ENCODE measurements at places on chromosomes 5 and 9.
A peak's percentile ranks its signal among the peaks of the same experiment; 100 is the strongest.

DNA sequence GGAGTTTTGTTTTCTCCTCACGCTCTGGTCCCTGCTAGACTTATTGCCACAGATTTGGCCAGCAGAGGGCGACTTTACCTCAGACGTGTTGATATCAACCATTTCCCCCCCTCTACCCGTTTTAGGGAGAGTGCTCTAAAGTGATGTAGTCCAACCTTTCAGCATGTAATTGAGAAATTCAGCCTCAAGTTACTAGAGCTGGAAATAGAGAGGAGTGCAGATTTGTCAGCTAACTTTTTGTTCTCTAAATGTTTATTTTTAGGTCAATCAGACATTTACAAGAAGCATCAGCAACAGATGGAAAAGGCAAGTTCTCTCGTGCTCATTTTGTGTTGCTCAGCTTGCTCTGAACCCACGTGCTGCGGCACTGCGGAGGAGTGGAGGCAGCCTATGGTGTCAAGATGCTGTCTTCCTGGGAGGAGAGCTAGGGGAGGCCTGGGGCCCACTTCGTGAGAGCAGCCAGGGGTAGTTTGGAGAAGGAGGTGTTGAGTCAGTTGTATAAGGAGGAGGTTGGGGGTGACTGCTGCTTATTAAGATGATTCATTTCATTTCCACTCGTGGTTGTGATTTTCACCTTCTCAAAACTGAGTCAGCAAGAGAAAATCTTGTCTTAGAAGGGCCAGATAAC is 53.6 kb downstream of the GPR107 start:
- peak; percentile 87 for DNase-seq

GRCh38 chr9:130304116-130304515 is 38.6 kb downstream of the HMCN2 start:
- DNase-seq, result no peak

- DNase-seq, result no peak
Observed at GRCh38 chr9:15101095-15101494, 190.9 kb upstream of the FREM1 start.

GRCh38 chr9:114410910-114411309 is 23.1 kb upstream of the AKNA start:
- DNase-seq, result no peak

GRCh38 chr5:52988335-52989024 is 672 bp upstream of the ITGA2 start:
- DNase-seq, result no peak

DNA sequence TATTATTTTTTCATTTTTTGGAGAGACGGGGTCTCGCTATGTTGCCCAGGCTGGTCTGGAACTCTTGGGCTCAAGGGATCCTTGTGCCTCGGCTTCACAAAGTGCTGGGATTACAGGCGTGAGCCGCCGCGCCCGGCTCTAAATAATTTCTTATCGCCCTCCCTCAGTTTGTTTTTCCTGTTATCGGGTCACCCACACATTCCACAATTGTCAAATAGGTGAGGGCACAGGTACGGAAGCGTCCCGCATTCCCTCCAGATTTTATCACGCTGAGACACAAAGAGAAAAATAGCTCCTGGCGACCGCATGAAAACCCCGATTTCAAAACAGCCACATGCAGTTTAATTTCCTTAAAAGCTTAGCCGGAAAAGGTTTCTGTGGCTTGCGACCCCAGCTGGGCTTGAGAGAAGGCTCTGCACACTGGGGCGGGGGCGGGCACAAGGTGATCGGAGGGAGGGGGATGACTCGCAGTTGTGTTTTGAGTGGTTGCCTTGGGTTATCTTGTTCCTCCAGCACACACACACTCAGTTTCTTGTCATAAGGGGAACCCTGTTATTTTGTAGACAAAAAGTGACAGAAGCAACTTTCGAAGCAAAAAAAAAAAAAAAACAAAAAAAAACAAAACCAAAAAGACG is 717 bp upstream of the IQGAP2 start:
- DNase-seq, result peak; percentile 83

DNA sequence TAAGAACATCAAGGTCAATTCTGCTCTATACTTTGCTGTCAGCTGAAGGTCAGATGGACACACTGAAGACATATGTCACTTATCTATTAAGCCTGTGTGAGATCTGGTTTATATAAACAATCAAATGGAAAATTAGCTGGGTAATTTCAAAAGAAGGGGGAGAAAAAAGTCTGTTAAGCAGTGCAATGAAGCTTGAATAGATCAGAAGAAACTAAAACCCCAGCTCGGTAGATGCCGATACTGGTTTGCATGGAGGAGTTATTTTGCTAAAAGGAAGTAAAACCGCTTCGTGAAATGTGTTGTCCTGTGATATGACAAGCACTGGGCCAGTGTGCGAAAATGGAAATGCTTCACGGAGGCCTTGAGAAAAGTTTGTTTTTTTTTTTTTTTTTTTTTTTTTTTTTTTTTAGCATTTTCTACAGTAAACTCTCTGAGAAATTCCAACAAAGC is 148.8 kb downstream of the MEF2C start:
- no peak for DNase-seq

GRCh38 chr5:170393958-170394357 is 4.8 kb upstream of the KCNMB1 start:
- no peak for DNase-seq

DNA sequence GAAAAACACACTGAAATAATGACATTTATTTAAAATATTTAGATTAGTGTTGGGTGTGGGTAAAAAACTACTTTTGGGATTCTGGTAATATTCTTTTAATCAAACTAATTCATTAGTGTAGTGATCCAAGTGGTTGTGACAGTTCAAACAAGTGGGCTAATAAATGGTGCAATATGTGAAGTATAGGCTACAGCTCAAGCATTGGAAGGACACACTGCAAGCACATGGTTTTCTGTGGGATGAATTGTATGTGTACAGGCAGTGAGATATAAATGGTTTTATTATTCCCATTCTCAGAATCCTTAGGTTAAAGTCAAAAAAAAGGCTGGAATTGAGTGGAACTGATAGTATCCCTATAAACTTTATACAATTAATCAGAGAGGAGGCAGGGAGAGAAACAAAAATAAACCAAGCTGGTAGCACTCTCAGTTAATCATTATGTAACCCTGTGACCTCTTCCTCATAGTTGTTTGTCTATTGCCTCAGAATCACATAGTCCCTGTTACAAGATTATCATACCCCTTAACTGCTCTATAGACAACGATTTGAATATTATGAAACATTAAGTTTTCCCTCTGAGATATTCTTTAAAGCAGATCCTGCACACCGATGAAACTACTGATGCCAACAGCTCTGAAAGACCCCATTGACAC is 1755.4 kb upstream of the ACO1 start:
- no peak for DNase-seq

DNA sequence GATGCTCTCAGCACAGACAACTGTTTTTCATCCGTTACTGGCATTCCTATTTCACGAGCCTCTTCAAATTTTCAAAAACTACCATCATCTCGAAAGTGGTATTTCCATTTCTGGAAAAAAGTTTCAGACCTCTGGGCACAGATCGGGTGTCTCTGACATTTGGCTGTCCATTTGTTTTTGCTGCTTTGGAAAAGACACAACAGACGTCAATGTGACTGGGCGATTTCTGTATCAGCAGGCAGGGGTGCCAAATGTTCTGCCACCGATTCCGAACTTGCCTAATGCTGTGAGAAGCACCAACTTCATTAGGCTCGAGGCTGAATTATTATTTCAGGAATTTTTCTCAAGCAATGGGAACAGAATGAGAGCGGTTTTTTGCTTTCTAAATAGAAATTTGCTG is 105.6 kb downstream of the ARSB start:
- no peak for DNase-seq

- DNase-seq, result no peak
Observed at GRCh38 chr9:125486152-125486508, 220.9 kb downstream of the MAPKAP1 start.

GRCh38 chr5:108079753-108080152 is 302.1 kb downstream of the FBXL17 start:
- no peak for DNase-seq

DNA sequence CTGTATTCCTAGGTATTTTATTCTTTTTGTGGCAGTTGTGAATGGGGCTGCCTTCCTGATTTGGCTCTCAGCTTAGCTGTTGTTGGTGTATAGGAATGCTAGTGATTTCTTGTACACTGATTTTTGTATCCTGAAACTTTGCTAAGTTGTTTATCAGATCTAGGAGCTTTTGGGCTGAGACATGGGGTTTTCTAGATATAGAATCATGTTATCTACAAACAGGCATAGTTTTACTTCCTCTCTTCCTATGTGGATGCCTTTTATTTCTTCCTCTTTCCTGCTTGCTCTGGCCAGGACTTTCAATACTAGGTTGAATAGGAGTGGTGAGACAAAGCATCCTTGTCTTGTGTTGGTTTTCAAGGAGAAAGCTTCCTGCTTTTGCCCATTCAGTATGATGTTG is 129.9 kb downstream of the DMXL1 start:
- no peak for DNase-seq

- no peak for DNase-seq
Observed at GRCh38 chr5:171421331-171422262, 2.1 kb downstream of the FGF18 start.

GRCh38 chr9:109046346-109046745 is 33.0 kb upstream of the CTNNAL1 start:
- DNase-seq, result no peak

GRCh38 chr9:134939080-134939733 is 21.5 kb upstream of the FCN1 start:
- DNase-seq, result no peak

- DNase-seq, result no peak
Observed at GRCh38 chr5:72325566-72326305, 5.6 kb downstream of the PTCD2 start.

DNA sequence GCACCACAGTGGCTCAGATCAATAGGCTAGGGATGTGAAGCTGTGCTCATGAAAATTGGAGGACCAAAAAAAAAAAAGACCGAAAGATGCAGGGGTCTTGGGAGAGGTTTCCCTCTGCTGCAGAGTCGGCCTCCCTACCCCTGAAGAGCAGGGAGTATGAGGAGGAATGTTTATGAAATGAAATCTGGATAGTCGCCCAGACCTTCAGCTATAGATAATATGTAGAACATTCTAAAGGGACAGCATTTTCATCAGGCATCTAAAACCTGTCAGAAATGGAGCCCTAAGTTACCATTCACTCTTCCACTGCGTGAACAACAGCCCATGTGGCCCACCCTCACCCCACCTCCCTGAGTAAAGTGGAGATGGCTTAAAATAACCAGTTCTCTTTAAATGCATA is 122.9 kb downstream of the TMEM174 start:
- no peak for DNase-seq

DNA sequence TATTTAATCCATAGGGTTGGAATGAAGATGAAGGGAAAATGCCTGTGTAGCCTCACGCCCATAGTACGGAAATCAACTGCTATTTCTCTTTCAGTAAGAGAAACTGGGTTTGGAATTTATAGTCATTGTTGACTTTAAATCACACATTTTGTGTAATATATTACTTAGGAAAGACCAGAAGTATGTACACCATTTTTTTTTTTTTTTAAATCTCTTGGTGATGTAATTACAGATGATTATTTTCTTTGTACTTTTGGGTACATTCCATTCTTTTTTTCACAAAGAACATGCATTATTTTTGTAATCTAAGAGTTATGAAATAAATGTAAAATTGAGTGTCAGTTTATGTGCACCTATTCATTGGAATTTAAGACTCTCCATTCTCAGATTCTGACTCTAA is 45.7 kb downstream of the POC5 start:
- DNase-seq, result no peak

DNA sequence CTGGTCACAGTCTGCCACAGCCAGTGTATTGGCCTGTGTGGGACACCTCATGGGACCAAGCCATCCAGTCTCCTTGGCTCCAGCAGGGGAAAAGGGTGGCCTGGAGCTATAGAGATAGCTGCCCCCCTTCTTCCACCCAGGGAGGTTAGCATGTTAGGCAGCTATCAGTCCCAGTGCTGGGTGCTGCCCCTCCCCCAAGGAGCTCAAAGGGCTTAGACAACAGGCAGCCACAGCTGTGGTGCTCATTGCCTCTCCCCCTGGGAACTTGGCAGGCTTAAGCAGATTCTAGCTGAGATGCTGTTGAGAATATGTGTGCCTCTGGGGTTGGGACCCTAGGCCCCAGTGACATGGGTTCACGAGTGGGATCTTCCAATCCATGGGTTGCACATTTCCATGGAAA is 226.0 kb upstream of the PTGER4 start:
- no peak for DNase-seq

GRCh38 chr9:133476036-133476931 is 2.6 kb downstream of the SLC2A6 start:
- DNase-seq, result no peak

DNA sequence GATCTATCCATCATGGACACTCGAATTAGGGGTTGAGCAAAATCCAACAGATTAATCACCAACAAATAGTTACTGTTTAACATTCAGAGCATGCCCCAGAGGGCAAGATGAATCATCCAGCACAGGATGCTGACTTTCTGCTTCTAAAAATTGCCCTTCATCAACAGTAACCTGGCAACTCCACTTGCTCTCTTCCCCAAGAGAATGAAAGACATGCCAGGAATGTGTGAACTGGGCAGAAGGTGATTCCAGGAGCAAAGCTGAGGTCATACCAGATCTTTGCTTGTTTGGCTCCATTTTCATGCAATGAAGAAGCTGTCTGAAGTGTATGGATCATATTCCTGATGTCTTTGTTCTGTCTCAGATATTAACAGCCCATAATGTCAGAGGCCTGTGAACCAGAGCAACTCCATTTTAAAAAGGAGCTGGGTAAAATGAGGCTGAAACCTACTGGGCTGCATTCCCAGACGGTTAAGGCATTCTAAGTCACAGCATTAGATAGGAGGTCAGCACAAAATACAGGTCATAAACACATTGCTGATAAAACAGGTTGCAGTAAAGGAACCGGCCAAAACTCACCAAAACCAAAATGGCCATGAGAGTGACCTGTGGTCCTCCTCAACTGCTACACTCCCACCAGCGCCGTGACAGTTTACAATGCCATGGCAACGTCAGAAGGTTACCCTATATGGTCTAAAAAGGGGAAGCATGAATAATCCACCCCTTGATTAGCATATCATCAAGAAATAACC is 2.5 kb upstream of the ZNF367 start:
- DNase-seq, result no peak

- no peak for DNase-seq
Observed at GRCh38 chr9:117992006-117992405, 287.8 kb downstream of the TLR4 start.

DNA sequence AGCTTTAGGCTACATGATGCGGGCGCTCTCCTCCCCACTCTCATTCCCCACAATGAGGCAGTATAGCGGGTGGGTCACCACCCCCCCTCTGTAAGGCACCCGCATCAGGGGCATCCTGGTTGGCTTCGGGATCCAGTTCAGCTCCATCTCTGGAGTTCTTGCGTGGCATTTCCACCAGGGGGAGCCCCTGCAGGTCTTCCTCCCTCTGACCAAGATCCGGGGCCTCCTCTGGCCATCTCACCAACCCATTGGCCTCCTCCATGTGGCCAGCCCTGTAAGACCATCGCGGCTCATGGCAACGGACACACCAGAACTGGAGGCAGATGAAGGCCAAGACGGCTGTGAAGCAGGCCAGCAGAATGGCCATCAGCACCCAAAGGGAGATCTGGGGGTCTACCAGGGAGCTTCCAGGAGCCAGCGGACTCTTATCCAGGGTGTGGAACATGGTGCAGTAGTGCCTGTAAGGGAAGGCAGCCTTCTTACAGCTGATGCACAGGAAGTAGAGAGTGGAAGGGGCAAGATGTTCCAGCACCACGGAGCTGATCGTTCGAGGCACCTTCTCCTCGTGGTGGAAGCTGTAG is 77.0 kb downstream of the CYFIP2 start:
- DNase-seq, result no peak

- DNase-seq, result no peak
Observed at GRCh38 chr9:134455537-134455933, 129.3 kb downstream of the RXRA start.

- DNase-seq, result no peak
Observed at GRCh38 chr5:137822158-137822764, 45.4 kb upstream of the MYOT start.

All from stimulated activated CD4-positive, alpha-beta T cell treated with anti-CD3 and anti-CD28 coated beads, Interleukin-1b, Interleukin-23, amount 100 ng/mL, for 24 hours (primary cell).